ENCODE measurements at places on chromosomes 16 and 17.
A peak's percentile ranks its signal among the peaks of the same experiment; 100 is the strongest.

- no peak for DNase-seq
Measured at GRCh38 chr16:56625943-56626654, 518 bp downstream of the MT1E start.

GRCh38 chr16:48158296-48158695, 2.5 kb upstream of the ABCC12 start:
- peak; percentile 6 for DNase-seq

GRCh38 chr16:535446-536405, 8.2 kb downstream of the CAPN15 start:
- DNase-seq: no peak

- no peak for DNase-seq
Measured at GRCh38 chr17:36094746-36095145, 4.8 kb upstream of the CCL3 start.

DNA sequence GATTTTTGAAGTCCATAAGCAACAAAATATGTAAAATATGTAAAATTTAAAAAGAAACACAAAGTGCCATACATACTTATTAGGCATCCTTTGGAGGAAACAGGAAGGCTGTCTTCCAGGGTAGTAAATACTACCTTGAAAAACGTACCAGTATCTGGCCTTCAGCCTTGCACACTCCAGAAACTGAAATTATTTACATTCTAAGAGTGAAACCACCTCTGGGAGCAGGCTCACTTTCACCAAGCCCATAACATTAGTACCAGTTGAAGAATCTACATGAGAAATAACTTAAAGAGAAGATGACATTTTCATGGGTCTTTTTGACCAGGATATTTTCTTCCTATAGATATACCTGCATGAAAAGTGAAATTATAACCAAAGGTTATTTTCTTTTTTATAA, 6.4 kb downstream of the KRTAP9-1 start:
- DNase-seq: no peak

DNA sequence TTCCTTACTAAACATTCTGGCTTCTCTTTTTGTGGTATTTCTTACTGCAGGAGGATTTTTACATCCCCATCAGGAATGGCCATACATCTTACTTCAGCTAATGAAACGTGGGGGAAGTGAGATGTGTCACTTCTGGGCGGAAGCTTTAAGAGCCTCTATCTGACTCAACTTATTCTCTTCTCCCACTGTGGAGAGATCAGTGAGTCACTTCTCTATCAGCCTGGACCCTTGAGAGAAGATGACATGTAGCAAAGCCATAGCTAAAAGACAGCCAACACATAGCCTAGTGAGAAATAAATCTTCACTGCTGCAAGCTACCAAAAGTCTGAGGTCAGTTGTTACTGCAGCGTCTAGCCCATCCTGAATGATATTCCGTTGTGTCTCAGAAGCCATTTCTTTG, 1066.7 kb upstream of the RBFOX1 start:
- no peak for DNase-seq

- no peak for DNase-seq
Measured at GRCh38 chr16:61908426-61908825, 127.8 kb downstream of the CDH8 start.

GRCh38 chr17:1591474-1592090, 29.0 kb upstream of the PITPNA start:
- DNase-seq: no peak

DNA sequence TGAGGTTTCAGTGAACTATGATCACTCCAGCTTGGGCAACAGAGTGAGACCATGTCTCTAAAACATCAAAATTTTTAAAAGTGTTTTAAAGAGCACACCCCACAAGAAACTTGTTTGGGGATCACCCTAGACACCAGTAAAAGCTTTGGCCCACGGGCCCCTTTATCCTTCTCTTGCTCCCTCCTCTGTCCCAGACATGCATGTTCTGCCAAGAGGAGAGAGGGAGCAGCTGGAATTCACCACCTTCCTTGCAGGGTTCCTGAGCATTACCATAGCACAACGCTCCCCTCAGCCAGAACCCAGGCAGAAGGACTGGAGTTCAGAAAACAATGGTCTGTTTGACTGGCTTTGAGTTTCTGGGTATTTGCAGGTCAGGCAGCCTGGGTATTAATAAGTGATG, 214.3 kb upstream of the CDH5 start:
- no peak for DNase-seq

GRCh38 chr16:72493716-72494415, 321.9 kb upstream of the PMFBP1 start:
- DNase-seq: no peak

Measured in SIG-M5 (cell line).